NCI-H774 (cell line): ENCODE measurements at places on chromosomes 6 and 20.

DNA sequence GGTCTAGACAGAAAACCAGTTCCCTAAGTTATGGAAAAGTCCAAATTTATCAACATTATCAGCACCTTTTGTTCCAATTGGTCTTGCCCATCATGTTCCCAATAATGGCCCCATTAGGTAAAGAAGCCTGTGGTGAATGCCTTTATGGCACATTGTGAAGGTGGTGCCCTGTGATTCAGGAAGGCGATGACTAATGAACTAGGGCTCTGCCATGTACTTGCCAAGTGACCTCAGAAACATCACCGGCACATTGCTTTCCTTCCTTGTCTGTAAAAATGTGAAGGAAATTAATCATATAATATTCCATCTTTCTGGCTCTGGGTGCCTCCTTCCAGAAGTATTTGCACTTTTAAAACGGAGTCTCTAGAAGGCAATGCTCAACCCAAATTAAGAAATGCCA lies 132.3 kb downstream of the UNC5CL start:
- DNase-seq, result no peak

- DNase-seq, result peak; percentile 11
These were observed 683.0 kb downstream of the DHX35 start for GRCh38 chr20:39645131-39645530.

DNA sequence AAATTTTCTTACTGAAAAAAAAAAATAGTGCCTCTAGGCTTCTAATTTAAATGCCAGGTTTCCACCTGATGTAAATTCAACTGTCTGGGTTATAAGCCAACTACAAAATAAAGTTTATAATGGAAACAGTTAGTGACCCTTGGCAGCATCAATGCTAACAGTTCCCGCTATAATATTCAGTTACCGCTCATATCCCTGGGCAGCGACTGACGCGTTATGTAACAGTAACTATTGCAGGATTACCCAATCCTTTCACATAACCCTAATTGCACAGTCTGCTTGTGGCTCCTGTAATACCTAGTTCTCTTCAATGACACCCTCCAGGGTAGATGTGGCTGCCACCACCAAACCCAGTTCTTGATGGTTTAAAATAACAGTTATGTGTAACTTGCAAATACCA lies 208.6 kb downstream of the MOXD1 start:
- no peak for DNase-seq

GRCh38 chr20:50220093-50220893 lies 29.7 kb downstream of the CEBPB start:
- DNase-seq, result no peak

DNA sequence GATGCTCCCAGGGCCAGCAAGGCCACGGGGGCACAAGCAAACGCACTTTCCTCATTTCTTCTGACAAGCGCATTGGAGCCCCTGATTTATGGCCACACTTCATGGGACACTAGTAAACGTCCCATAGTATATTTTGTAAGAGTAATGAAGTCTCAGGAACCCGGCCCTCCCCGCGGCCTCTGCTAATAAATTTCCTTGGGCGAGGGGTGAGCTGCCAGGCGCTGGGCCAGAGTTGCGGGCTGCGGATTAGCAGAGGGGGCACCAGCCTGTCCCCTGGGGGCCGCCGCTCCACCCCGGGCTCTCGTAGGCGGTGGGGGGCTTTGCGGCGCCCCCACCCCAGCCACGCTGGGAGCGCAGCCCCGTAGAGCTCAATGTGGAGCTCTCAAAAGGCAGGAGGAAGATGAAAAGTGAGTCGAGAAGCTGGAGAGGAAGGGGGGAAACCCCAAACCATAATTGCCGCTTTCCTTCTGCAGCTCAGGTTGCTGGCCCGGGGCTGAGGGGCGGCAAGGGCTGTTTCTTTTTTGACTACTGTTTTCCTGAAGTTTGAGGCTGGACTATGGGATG lies 173.6 kb downstream of the CDC5L start:
- no peak for DNase-seq

- no peak for DNase-seq
These were observed 59.2 kb downstream of the SYNJ2 start for GRCh38 chr6:158040804-158041347.

DNA sequence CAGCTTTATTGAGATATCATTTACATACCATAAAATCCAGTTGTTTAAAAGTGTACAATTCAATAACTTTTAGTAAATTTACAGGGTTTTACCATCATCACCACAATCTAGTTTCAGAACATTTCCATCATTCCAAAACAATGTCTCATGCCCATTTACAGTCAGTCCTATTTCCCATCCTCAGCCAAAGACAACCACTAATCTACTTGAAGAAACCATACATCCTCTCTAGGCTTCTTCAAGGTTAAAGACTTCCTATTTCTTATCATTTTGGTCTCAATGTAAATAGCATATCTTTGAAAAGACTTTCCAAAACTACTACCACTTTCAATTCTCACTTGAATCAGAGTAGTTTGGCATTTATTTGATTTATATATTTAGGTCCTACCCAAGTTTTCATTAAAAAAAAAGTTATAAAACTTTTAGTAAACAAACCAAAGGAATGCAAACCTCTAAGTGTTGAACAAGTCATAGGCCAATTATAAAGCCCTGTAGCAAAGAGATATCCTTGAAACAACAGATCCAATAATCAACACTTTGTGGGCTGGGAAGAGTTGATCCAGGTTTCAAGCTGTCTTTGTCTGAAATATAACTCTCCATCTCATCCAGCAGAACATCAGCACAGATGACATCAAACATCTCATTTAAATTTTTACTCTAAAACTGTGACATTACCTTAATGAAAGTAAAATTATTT lies 211.3 kb upstream of the RUNX2 start:
- no peak for DNase-seq

DNA sequence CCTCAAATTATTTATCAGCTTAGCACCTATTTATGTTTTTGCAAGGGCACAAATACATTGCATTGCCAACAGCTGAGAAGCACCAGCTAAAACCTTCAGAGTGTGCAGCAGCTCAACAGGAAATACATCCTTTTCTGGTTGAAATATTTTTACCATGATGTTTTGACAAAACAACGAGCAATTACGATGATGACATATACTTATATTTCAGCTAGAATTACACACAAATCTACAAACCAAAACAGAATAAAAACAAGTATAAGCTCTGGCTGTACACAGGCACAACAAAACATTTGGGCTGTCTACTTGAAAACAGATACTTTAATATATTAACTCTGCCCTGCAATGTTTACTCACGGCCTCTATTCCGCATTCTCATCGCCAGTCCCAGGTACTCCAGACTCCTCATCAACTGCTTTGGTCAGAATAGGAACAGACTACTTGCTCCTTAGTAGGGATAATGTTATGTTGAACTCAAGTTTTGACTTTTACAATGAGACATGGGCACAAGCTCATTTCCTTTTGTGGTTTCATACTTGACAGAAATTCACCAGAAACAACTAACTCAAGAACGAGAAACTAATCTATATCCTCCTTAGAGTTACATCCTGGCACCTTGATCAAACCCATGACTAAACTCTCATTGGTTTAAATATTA lies 377.6 kb downstream of the ESR1 start:
- no peak for DNase-seq

DNA sequence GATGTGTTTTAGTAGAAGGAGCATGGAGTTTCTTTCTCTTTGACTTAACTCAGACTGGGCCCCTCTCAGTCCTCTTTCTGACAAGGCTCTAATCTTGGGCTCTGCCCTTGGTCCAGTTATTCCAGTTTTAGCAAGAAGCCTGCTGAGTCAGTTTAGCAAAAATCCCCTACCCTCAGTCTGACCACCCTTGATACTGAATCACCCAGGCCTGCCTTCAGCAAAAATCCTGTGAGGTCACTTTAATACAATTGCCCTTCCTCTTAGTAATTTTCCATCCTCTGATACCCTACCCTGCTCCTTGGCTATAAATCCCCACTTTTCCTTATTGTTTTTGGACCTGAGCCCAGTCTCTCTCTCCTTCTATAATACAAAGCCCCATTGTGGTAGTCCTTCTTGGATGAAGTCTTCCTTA lies 326.7 kb upstream of the NOX3 start:
- DNase-seq, result no peak

DNA sequence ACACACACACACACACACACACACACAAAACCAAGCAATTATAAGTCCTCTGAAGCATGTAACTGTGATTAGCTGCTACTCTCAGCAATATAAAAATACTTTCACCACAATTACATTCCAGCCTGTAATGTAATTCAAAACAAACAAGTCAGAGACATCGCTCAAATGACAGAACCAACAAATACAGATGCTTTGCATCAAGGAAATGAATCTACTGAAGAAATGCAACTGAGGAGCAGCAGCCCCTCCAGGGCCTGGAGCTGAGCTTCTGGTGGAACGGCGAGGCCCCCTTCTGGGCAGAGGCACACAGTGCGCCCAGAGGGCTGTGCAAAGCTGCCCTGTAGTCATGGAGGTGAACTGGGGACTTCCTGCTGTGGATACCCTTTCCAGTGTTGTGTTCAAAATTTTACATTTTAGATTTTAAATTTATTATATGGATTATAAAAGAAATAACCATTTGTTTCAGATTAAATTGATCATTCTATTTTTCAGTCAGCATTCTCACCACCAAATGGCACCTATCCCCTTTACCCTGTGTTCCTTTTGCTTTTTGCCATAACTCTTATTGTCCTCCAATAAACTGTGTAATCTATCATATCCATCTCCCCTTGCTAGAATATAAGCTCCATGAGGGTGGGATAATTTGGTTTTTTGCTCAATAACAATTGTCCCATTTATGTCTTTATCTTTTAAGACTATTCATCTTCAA lies 23.2 kb downstream of the ADAT2 start:
- DNase-seq, result peak; percentile 39

DNA sequence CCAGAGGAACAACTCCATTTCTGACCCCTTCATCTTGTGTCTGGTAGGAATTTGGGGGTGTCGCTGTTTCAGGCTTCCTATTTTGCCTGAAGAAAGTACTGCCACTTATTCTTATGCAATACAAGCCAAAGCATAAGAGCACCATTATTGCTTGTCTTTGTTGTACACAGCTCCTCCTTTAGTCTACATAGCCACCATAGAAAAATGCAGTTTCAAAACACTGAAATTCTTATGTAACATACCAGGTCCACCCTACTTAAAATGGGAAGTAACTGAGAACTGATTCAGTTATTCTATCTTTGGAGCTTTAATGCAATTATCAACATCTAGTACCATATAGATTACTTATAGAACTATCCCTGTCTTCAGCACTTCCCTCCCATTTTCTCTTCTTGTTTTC lies 255.5 kb downstream of the ARHGAP18 start:
- DNase-seq, result no peak

DNA sequence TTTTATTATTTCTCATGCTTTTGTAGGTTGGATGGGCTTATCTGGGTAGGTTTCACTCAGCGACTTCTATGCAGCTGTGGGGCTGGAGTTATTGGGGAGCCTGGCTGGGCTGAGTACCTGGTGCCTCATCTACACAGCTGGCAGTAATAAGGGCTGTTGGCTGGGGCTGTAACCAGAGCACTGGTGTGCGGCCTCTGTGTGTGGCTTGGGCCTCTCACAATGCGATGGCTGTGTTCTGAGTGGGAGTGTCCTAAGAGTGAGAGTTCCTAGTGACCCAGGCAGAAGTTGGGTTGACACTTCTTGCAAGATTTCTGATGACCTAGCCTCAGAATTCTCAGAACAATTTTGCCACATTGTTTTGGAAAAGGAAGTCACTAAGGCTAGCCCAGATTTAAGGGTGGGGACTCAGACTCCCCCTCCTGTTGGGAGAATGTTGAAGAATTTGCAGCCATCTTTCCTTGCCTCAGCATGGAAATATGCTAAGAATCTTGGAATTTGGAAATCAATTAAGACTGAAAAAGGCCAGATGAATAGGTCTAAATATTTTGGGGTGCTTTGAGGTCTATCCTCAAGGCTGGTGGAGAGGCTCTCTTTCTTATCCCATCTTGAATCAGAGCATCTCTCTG lies 158.8 kb downstream of the SCP2D1 start:
- no peak for DNase-seq

GRCh38 chr6:120451508-120451907 lies 882.8 kb downstream of the TBC1D32 start:
- no peak for DNase-seq

DNA sequence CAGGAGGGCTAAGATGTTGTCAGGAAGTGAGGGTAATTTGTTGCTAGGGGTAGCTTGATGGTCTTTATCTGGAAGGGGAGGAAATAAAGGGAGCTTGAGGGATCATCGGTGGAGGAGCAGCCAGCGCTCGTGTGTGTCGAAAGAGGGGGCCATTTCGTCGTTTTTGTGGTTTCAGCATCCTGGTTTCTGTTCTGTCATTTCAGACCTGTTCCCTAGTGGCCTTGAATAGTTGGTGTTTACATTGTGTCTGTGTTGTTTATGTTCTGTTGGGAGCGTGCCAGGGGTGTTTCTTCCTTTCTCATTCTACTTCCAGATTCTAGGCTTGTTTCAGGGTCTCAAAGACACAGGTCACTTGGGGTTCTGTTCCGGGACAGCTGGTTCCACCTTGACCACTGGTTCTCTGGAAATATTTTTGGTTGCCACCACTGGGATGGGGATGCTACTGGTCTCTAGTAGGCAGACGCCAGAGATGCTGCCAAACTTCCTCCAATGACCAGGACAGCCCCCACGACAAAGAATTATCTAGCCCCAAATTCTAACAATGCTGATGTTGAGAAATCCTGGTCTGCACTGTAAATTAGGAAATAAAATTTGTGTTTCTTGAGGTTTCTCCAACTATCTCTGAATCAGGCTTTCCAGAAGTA lies 113.9 kb upstream of the NAA20 start:
- no peak for DNase-seq

GRCh38 chr6:6351511-6352025 lies 31.1 kb upstream of the F13A1 start:
- no peak for DNase-seq
